ENCODE measurements at places on chromosomes 6 and 20.

GRCh38 chr6:87237804-87238203 lies 82.4 kb downstream of the ZNF292 start:
- DNase-seq = no peak

DNA sequence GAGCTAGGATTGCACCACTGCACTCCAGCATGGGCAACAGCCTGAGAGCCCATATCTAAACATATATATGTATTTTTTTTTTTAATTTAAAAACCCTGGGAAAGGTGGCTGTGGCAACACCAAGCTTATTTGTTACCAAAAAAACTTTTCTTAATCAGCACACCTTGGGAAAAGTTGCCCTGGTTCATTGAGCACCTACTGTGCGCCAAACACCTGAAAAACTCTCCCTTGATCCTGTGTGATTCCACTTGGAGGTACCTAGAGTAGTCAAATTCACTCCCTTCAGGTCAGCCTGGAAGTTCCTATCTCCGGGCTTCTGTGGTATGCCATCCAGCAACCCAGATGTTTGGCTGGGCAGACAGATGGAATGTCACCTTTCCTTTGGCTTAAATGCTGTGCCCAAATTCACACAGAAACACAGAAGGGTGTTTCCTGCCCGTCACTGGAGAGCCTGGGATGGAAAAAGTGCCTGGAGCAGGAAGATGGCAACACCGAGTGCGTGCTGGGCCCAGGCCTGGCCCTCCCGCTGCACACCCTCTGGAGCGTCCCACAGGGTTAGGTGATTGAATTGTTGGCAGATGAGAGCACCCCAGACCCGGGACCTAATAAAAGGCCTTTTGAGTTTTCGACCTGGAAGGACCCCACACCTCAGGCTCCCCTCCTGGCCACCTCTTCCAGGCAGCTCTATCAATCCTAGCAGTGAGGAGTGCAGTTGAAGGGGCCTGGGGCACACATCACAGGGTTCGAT lies 337.5 kb downstream of the ZFAND3 start:
- no peak for DNase-seq

GRCh38 chr6:109381747-109382575 lies at the start of gene CD164:
Gene CD164 (minus strand): TSS chr6:109382467. CDS start chr6:109382378, 89 bp downstream.
- DNase-seq = peak; percentile 84

GRCh38 chr20:63206878-63207277 lies 9.1 kb downstream of the YTHDF1 start:
- DNase-seq = peak; percentile 76

DNA sequence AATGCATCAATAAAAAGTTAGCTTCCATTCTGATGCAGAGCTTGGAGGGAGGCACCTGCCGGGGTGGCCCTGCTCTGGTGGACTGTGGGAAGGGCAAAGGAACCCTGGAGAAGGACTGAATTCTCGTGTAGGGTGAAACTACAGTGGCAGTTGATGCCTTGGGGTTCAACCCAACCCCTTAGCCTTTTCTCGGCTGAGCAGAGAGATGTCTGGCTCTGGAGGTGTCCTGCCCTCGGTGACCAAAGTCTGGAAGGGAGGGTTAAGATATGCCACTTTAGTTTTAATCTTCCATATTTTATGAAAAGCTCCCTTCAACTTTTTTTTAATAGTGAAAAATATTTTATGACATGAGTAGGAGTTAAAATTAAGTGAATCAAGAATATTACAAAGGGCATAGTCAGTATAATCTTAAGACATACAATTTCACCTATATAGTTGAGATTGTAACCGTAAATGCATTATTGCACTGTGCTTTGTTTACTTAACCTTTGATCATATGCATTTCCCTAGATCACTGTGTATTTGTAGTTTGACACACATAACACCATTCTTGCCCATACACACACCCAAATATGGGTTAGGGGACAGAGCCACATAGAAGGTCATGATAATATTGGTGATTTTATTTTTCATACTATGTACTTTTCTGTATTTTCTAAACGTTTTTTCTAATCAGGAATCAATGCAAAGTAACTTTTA lies 179.6 kb downstream of the MCHR2 start:
- no peak for DNase-seq

DNA sequence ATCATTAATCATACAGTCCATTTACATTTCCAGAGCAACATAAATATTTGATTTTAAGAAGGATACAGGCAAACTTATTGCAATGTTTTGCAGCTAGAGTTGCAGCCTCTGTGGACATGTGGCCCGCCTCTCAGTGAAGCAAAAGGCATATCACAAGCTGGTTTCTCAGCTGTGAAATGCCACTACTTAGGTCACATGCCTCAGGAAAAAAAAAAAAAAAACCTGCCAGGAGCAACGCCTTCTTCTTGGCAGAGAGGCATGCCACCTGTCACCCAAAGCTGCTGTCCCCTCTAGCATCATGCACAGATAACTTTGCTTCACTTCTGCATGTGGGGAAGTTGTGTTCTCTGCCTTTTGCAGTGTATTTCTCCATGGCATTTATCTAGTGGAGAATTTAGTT lies 18.5 kb downstream of the GRM1 start:
- no peak for DNase-seq
